ENCODE measurements at places on chromosomes 1 and 21. TPM values are rescaled to one million over a fixed set of nuclear protein-coding genes. Genes with fewer than 3 reads are reported as not detected.

DNA sequence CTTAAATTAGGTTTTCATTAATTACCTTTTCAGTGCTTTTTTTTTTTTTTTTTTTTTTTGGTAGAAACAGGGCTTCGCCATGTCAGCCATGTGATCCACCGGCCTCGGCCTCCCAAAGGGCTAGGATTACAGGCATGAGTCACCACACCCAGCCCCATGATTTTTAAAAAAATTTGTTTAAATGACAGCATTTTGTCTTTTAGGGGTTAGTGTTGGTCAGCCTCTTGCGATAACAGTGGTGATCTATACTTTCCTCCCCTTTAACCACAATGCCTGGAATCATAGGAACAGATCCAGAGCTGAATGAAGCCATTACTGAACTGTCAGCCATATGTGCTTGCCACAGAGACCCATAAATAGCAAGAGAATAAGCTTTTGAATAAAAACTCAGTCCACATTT, 73.9 kb downstream of the CACHD1 start:
- no peak for DNase-seq

SMPDL3B gene
- 62.4 TPM for total RNA-seq

DNA sequence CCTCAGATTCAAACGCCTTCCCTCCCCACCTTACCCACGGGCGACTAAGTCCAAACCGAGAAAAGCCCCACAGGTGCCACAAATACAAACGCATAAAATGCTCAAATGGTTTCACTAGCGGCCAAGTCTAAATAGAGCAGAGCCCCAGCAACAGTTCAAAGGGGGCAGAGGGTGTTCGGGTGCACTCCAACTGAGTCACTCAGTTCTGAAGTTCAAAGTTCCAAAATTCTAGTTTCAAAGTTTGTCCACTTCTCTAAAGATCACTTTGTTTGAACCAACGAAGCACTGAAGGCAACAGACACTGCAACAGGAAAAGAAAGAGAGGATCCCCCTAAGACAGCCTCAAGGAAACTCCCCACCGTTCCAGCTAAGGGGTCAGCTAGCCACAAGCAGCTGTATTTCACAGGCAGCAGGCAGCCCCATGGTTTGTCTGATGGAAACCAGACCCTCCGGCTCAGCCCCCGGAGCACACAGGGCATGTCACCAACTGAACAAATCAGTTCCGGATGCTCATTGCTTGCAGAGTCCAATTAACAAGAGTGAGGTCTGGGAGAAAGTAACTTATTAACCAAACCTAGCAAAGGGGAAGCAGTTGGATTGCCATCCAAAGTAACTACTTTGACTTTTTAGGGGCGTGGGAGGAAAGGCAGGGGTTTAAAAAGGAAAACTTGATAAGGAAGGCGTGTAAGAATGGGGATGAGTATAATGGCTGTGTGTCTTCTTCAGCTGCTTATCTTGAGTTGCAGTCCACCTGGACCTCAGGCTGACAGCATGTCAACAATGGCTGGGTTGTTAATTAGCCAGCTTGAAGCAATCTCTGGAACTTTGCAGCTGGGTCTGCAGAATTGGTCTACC, 1423.9 kb upstream of the PRMT6 start:
- DNase-seq: no peak

DNA sequence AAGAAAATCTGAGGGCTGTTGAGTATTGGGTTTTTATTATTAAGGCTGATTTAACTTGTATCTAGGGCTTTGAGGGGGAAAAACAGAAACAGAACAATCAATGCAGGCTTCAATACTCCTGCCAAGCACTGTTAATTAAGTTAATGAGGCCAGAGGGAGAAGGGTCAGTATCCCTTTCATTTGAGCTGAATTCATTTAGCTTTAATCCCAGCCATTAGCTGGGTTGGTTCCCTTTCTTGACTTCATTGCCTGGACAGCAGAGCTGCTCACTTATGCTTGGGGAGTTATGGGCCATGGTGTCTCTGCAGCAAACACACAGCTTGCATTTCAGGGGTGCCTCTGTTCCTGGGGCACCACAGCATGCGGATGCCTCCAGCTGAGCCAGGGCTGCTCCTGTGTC, 16.3 kb downstream of the TLR5 start:
- DNase-seq: no peak

- peak; percentile 72 for DNase-seq
These were observed 180.0 kb downstream of the ETS2 start for GRCh38 chr21:38985568-38986378.

DNA sequence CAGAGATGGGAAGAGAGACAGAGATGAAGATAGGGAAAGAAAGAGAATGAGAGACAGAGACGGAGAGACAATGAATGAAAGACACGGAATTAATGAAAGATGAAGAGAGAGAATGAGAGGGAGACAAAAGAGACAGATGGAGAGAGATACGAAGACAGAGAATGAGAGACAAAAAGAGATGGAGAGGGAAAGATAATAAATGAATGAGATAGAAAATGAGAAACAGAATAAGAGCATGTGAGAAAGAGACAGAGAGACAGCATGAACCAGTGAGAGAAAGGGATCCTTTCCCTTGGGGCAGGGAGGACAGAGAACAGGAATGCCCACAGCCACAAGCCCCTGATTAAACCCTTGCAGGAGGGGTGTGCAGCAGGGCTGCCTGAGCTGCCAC, 5.3 kb upstream of the WNT9A start:
- DNase-seq: no peak

DNA sequence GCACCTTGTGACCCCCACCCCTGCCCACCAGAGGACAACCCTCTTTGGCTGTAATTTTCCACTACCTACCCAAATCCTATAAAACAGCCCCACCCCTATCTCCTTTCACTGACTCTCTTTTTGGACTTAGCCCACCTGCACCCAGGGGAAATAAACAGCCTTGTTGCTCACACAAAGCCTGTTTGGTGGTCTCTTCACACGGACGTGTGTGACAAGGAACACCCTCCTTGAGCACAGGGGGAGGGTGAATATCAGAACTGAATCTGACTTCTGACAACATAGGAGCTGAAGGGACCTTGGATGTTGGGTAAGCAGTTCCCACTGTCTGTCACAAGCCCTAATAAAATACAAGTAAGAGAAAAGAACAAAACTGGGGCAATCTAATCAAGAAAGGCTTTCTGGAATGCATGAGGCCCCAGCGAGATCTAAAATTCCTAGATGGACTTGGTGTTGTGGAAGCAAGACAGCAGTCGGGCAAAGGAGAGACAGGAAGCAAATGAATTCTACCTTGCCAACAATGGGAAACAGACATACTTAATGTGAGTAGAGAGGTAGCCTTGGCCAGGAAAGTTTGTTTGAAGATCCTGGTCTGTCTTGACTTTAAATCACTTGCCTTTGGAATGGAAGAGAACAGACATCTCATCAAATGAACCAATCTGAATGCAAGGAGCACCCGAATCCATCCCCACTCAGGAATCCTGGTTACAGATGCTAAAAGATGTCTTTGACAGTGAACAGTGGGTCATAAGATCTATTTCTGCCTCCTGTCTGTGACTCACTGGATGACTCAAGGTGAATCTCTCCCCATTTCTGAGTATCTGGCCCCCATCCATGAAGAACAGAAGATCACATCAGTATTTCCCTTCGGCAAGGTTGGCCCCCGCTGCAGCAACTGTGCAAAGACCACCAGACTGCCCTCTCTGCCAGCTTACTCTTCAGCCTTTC, 53.3 kb downstream of the OLFML3 start:
- no peak for DNase-seq

GRCh38 chr1:31567956-31568570, 8.3 kb upstream of the TINAGL1 start:
- DNase-seq: no peak

BARHL2 gene
- total RNA-seq: not detected

GBP5 gene
- total RNA-seq: 2.2 TPM

FGR gene
- 2.2 TPM for total RNA-seq

LCE3C gene
- not detected for total RNA-seq

- no peak for DNase-seq
These were observed 299.1 kb downstream of the HHAT start for GRCh38 chr1:210627755-210628154.

NFIA gene
- 51.1 TPM for total RNA-seq

- DNase-seq: no peak
These were observed 46.2 kb upstream of the COX20 start for GRCh38 chr1:244789276-244789580.

TPTE gene
- total RNA-seq: not detected

- peak; percentile 64 for DNase-seq
These were observed 2.8 kb upstream of the C1orf162 start for GRCh38 chr1:111471012-111471411.

All from left colon (tissue), 2 donors.